ENCODE measurements at places on chromosomes 4 and X.

DNA sequence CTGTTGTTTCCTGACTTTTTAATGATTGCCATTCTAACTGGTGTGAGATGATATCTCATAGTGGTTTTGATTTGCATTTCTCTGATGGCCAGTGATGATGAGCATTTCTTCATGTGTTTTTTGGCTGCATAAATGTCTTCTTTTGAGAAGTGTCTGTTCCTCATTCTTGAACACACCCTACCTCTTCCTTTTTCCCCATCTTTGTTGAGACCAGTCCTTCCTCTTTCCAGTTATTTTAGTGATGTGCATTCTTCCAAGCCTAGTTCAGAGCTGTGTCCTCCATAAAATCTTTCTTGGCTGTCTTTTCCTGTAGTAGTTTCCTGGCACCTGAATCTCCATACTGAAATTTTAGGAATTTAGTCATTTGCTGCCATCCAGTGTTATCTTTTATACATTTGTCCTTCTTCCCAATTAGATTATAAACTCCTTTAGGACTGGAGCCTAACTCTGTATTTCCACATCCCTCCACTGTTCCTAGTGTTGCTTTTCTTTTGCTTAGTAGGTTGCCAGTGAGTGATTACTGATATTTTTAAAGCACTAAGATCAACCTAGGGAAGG is 11.4 kb downstream of the FHIP1A start:
- no peak for DNase-seq

DNA sequence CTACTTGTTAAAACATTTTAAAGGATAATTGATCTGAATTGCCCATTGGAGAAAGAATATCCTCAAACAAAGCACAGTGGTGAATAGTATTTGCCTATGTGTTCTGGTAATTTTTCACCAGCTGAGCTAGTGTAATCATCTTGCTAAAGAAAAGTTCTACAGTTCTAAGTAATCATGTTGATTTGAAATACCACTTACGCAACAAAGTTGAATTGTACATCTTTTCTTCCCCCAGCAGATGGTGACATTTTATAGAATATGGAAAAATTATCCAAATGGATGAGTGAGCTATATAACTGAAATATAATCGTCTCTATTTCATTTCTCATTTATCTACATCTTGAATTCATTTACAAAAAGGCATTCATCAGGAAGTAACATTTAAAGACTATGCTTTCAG is 9.7 kb upstream of the ZNF674 start:
- DNase-seq = no peak

DNA sequence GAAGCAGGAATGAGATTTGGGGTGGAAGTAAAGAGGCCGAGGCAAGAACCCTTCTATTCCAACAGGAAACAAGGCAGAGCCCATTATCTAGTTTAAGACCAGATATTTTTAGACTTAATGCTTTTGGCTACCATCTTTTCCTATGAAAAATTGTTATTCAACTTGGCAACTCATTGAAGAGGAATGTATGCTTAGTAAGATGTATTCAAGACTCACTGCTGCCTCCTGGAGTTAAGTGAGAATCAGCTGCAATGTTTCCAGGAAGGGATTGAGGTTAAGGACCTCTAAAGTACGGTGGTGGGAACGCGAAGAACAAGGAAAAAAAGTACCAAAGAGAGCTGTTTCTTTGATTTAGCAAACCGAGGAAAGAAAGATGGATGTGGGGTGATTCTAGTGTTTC is 89.1 kb downstream of the RAPGEF2 start:
- DNase-seq = no peak

DNA sequence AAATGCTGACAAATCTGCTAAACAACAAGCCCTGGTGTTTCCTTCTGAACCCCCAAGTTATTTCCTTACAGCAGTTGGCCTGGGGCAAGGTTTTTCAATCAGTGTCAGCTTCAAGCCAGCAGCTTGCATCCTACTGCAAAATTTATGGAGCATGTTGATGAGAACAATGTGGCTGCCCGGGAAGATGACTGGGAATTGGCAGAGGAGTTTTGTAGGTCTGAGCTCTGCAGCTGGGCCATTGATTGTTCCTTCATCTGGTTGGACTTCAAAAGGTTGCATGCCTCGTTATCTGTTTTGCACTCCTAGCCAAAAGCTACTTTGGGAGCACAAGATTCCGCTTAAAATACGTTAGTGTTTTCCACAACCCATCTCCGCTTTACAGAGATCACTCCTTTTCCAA is 1030.3 kb upstream of the LCORL start:
- DNase-seq = no peak

DNA sequence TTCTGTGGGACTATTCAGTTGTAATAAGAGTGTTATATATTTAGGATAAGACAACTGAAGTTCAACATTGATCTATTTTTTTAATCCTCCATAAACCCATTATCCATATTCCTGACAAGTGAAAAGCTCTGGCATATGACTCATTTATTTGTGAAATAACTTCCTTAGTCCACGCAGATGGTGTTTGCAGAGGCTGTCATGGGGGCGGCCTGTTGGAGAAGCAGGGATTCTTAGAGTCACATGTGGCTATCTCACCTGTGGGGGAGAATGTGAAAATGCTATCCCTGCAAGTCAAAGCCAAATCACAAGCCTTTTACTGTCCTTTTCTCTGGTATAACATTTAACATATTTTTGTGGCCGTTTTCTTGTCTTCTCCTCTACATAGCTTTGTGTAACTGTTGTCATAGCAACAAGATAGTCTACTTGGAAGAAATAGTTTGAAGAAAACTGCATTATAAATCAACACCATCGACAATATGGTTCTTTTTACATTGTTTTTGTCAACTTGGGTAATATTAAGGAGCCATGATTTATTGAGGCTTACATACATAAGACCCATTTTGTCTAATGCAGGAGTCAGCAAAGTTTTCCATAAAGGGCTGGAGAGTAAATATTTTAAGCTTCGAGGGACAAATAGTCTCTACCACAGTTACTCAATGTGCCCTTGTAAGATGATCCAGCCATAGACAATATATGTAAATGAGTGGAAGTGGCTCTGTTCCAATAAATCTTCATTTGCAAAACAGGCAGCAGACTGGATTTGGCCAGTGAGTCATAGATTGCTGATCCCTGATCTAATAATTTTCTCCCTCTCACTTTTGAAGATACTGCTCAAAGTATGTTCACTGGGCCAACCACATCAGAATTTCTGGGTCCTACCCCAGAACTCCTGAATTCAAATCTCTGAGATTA is 395.0 kb downstream of the DTHD1 start:
- no peak for DNase-seq

DNA sequence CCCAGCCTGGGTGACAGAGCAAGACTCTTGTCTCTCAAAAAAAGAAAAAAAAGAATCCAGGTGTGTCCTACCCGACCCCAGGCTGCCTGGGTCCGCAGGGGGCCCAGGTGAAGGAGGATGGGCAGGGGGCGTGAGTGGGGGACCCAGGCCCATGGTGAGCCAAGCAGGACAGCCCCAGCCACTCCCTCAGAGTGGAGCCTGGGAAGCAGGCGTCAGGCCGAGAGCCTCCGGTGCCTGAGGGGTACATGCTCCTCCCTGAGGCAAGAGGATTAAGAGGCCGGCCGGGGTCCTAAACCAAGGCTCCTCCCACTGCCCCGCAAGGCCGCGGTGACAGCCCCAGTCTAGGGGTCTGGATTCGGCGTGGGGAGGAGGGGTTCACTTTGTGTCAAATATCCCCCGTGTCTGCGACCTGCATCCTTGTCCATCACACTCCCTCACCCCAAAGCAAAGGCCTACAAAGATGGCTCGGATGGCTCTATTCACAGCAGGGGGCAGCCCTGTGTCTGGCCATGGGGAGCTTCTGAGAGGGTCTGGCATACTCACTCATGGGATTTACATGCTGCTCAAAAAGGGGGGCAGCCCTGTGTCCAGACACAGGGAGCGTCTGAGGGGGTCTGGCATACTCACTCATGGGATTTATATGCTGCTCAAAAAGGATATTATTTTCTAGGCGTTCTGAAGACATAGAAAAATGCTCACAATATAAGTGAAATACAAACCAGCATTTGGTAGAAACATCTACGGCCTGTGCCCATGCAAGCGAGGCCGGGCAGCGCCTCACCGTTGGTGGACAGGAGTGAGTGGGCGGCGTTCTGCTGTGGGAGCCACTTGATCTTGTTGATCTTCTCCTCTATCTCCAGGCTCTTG is 94.6 kb downstream of the PPP2R2C start:
- no peak for DNase-seq

DNA sequence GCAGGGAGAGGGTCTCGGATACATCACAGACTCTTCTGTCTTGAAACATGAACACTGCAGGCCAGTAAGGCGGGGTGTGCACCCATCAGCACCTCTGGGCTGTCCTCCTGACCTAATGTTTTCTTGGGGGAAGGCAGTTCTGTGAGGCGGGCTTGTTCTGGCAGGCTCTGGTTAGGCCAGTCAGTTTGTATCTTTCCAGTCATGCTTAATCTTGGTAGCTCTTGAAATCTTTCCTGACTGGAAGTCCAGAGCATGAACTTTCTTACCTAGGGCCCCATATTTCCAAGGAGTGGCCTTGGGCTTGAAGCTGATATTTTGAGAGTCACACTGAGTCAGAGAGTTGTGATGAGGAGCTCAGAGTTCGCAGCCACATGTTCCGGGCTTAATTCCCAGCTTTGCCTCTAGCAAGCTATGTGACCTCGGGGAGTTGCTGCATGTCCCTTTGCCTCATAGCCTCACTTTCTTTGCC is 54.2 kb upstream of the RASSF6 start:
- DNase-seq = no peak

DNA sequence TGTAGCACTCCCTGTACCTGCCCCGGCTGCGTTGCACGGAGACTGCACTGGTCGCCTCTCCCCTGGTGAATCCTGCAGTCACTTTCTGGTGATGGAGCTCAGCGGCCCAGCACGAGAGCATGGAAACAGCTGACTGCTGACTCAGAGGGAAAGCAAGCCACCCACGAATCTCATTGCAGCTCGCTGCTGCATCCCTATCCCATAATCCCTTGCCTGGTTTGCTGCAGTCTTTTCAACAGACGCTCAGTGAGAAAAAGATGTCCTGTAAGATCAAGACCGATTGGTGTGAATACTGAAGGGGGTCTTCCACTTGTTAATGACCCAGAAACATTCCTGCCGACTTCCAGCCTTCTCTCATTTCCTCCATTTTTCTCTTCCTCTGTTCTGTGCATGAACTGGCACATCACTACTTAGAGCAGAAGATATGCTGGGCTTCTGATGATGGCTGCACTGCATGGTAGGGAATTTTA is 52.9 kb downstream of the TRIM2 start:
- peak; percentile 11 for DNase-seq

DNA sequence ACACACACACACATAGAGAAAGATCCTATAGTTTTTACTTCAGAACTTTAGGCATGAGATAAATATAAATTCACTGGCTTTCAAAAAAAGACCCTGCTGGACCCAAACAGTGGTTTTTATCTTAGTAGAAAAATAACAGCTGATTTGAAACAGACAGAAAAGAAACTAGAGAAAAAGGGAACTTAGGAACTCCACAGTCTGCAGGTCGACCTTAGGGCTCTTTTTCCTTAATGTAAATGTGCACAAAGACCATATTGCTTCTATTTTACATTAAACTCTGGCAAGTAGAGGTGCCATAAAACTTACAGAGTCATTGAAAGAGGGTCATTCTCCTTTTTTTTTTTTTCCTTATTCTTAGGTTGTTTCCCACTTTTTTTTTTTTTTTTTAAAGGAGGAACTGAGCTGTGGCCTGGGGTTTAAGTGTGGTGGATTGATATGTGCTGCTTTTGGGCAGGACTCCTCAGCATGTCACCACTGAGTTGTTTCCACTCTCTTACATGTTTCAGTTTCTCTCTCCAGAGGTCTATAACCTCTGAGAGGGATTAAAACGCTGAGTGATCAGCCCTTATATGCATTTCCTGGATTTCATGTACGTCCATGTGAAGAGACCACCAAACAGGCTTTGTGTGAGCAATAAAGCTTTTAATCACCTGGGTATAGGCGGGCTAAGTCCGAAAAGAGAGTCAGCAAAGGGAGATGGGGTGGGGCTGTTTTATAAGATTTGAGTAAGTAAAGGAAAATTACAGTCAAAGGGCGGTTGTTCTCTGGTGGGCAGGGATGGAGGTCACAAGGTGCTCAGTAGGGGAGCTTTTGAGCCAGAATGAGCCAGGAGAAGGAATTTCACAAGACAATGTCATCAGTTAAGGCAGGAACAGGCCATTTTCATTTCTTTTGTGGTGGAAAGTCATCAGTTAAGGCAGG is 70.8 kb upstream of the PACRGL start:
- no peak for DNase-seq

DNA sequence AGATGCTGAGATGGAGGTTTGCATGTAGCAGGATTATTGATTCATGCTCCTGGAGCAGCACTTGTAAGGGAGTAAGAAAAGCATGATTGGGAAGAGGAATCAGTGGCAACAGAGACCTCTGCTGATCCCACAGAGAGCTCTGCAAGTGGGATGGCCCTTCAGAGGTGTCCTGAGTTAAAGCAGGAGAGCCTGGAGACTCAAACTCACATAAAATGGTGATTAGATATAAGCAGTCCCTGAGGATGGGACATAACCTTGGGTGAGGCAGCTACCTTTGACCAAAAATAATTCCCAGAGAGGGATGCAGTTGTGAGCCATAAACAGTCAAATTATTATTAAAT is 25.4 kb upstream of the BMPR1B start:
- DNase-seq = no peak

DNA sequence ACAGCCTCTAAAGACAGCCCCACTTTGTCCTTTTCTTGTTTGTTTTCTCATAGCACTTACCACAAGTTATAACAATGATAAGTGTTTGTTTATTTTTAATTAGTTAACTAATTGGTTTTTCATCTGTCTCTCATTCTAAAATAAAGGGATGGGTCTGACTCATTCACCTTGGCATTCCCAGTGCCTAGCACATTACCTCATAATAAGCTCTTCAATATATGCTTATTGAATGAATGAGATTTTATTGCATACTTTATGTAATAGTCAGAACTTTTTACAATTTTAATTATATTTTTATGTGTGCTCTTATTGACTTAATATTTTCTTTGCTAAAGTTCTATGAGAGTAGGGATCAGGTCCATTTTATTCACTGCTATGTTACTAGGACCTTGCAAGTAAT is 22.8 kb upstream of the PRKG2 start:
- no peak for DNase-seq

DNA sequence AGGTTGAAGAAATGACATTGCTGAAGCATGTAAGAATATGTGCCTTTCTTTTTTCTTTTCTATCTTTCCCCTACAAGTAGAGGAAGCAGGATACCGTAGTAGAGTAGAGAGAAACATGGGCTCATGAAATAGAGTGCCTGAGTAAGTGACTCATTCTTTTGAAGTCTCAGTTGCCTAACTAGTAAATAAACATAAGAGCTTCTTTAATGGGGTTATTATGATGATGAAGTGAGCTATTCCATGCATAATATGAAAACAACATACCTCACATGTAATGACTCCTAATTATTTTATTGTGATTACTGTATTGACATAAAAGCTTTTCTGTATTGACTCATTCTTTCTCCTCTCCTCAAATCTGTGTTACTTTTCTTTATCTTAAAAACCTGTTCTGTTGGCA is 1538.2 kb downstream of the TECRL start:
- no peak for DNase-seq

Measured in activated CD4-positive, alpha-beta T cell treated with anti-CD3 and anti-CD28 coated beads for 4 hours (primary cell).